ENCODE measurements at places on chromosomes 2 and 18. TPM values are rescaled to one million over a fixed set of nuclear protein-coding genes. Genes with fewer than 3 reads are reported as not detected.

DNA sequence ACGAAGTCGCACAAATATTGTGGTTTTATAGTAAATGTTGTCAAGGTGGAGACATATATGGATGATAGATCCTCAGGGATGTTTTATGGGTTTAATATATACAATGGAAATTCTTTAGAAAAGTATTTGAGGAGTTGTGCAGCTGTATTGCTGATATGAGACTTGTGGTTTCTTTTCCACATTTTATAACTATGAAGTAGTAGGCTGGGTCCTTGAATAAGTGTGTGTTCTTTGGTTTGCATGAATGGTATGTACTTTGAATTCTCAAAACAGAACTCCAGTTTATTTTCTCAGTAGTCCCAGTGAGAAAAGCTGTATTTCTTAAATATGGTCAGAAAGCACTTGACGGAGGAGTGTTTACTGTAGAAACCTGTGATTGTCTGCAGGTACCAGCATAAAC, 42.4 kb downstream of the PLCL1 start:
- DNase-seq = no peak

DNA sequence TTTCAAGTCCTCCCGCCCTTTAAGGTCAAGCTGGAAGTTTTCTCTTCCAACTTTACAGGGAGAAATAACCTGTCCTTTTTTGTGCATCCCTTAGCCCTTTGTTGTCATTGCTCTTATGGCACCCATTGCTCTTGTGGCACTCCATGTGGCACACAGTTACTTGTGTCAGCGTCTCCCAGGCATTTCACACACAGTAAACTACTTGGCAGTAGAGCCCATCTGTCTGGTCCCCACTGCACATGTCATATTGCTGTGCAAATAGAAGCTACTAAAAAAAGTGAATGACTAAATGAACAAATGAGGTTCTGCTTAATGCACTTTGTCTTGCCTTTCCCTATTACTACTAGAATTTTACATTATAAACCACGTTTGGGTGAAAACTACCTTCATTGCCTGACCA, 149.3 kb downstream of the EML6 start:
- no peak for DNase-seq

- DNase-seq = no peak
Measured at GRCh38 chr2:21841341-21841740, 717.6 kb downstream of the TDRD15 start.

Gene C2orf78
- total RNA-seq = not detected

- no peak for DNase-seq
Measured at GRCh38 chr2:109522063-109522374, 91.7 kb downstream of the SEPTIN10 start.

Gene SCN7A
- 12.7 TPM for total RNA-seq

Gene SPTBN1
- 417 TPM for total RNA-seq

DNA sequence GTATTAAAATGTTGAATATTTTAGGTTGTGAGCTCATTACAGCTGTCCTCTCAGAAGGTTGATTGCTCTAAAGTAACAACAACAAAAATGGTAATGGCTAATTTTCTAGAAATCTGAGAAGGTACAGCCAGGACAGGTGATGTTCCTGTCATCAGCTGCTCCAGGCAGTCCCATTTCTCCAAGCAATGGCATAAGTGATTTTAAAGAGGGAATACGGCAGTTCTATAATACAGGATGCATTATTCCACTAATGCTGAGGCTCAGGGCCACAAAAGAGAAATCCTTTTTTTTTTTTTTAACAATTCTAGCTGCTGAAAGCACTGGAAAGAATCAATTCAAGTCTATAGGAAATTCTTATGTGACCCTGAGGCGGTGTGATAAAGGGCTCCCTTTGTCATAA, 199.9 kb downstream of the PMAIP1 start:
- no peak for DNase-seq

GRCh38 chr2:218743068-218743467, 32.4 kb downstream of the TTLL4 start:
- DNase-seq = no peak

Gene GRP
- not detected for total RNA-seq

DNA sequence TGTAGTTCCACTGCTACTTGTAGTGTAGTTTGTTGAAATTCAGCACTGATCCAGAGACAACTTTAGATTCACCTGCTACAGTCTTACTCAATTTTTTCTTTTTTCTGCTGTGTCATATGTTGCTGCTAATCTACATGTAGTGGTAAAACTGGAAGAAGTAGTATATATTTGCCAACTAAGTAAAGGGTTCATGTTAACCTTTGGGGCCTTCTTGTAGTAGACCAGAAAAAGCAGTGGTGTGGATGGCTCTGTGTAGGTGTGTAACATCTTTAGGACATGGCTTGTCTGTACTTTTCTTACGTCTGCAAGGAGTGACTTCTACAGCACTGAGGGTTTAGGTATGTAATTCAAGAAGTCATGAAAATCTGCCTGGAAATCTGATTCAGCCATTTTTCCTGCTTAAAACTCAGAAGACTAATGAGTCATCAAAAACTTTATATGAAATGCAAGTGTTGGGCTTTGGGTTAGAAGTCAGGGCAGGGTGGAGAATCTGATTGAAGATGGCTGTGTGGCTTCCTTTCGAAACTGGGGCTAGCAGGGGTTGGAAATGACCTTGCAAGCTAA, 8.4 kb downstream of the PTPRM start:
- no peak for DNase-seq

DNA sequence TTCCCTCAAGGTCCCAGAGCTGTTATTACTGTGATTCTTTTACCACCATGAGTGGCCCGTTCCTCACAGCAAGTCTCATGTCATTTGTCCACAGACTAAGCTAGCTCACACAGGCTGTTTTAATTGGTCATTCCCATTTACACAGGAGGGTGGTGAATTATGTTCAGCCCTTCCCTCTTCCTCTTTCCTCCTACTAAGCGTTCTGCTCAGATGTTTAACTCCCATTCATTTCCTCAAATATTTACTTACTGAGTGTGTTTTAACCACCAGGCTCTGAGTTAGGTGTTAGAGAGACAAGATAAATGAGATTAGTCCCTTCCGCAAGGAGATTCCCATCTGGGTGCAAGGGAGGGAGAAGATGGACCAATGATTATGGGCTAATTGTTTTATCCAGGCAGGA, 403.6 kb upstream of the ACVR2A start:
- no peak for DNase-seq

DNA sequence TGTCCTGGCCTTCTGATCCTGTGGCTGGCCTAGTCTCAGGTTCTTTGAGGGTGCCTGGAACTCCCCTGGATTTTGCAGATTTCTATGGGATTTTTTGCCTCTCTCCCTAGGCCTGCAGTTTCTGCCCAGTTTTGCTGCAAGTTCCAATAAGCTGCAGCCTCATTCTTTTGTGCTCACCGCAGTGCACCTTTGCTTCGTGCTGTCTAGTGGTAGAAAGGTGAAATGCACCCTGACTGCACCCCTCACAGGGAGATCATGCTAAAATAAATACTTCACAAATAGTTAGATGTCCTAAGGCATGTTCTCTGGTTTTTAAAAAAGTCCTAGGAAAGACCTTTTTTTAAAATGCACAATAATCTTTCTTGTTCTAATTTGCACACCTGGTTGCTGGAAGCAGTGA, 72.5 kb downstream of the GNAL start:
- DNase-seq = no peak

DNA sequence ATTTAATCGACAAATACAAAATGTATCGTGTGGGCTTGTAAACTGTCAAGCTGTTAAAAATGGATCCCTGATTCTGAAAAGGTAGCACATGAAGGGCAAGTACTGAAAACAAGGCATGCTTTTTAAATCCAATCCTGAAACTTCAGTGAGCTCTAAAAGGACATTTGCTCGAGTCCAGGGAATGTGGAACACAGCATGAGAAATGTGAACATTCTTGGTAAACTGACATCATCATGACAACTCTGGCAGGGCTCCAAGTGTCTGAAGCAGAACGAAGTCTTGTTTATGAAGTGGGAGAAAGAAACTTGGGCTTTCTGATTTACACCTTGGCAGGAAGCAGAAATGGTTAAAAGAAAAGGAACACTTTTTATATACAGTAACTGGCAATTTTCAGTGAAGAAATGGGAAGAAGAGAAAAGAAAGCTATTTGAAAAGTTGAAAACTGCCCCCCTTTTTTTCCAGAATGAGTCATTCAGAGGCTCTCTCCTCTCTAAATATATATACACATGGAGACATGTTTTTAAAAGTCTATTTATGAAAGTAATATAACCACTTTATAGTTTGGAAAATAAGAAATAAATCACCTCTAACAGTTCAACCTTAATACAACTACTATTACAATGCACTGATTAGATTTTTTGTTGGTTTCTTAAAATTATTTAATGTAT, 120.8 kb downstream of the GAREM1 start:
- no peak for DNase-seq

DNA sequence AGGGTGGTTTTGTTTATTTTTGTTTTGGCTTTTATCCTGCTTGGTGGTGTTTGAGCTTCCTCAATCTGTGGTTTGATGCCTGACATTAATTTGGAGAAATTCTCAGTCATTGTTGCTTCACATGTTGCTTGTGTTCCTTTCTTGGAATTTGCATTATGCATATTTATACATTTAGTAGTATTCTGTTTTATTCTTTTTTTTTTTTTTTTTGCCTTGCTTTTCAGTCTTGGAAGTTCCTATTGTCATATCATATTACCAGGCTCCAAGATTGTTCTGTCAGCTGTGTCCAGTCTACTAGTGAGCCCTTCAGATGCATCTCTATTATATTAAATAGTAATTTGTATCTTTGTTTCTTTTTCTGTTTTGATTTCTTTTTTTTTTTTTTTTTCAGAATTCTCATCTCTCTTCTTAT, 77.0 kb downstream of the EPC2 start:
- DNase-seq = no peak

Gene CIB4
- not detected for total RNA-seq

Gene ZNF396
- 0.93 TPM for total RNA-seq

DNA sequence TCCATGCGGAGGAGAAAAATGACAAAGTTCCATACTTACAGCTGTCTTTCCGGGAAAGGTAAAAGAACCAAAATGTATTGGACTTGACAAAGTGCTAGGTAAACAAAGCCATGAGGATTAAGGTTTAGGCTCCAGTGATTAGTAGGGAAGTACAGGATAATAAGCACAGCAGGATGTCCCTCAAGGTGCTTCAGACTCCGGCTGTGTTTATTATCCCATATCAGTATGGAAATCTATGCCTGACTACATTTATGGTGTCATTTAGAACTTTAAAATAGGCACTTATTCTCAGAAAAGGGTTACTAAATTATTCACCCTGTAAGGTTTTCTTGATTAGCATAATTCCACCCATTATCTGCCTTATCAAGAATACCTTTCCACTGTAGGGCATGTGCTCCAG, 136.3 kb upstream of the CCDC68 start:
- DNase-seq = no peak

Gene GFPT1
- total RNA-seq = 27.4 TPM

Gene UGT1A3
- total RNA-seq = not detected

DNA sequence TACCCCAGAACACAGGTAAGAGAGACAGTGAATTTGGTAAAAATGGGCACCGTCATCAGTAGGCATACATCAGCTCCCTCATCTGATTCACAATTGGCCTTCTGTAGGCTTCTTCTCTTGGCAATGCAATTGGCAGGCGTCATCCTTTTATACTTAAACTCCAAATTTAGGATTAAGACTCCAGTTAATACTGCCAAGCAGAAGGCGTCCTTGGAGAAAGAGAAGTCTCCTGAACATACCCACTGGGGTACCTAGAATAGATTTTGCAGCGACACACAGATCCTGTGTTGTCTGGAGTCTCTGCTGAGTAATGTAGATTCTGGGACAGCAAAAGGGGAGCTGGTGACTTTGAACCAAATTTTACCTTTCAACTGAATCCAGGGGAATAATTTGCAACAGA, 592 bp upstream of the METAP1D start:
- no peak for DNase-seq

Gene EMILIN1
- 76.9 TPM for total RNA-seq

Gene CFC1
- not detected for total RNA-seq

GRCh38 chr18:12011957-12012549, 30.7 kb downstream of the IMPA2 start:
- peak; percentile 65 for DNase-seq

Gene MAP3K20
- total RNA-seq = 289 TPM

- DNase-seq = no peak
Measured at GRCh38 chr18:23515911-23516546, 12.7 kb downstream of the RMC1 start.

GRCh38 chr18:76988031-76988826, 144.4 kb downstream of the MBP start:
- DNase-seq = peak; percentile 47

GRCh38 chr2:43402002-43402401, 175.6 kb upstream of the ZFP36L2 start:
- DNase-seq = no peak

Gene DSG2
- 41.0 TPM for total RNA-seq

- no peak for DNase-seq
Measured at GRCh38 chr18:23088310-23088709, 47.0 kb upstream of the CABLES1 start.

DNA sequence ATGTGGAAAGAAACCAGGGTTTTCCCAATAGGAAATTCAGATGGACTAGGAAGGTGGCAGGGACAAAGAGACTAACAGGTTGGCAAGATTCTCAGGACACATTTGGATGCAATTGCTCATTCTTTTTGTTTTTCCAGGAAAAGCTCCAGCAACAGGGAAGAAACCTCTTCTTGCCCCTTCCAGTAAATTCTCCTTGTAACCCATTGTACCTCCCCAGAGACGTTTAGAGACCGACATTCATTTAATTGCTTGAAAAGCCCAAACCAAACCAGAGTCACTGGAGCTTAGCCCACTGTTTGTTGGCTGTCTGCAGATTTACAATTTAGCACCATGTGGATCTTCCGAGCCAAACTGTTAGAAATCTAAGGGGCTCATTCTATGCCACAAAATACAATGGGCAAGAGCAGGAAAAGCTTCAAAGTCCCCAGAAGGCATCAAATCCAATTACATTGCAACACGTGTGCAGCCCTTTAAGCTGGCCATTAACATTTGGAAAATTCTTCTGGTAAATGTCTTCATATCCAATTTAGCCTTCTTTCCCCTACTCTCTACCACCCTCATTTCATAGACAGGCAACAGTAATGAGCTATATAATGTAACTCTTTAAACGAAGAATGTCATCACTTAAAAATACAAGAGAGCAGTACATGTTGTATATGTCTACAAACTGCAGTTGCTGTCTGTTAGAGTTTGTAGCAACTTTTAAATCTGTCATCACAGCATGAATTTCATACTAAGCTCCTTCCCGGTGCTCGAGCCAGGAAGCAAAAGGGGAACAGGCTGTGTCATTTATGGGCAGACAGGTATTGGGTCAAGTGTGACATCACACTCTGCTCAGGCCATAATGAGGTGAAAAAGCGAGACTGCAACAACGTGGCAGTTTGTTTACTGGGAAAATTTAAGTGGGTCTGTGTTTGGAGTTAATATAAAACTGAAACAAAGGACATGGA, 235.6 kb upstream of the HNRNPA3 start:
- DNase-seq = no peak

- DNase-seq = no peak
Measured at GRCh38 chr2:156704132-156704531, 268.0 kb downstream of the GPD2 start.
